ENCODE measurements at places on chromosomes 3 and 15.

DNA sequence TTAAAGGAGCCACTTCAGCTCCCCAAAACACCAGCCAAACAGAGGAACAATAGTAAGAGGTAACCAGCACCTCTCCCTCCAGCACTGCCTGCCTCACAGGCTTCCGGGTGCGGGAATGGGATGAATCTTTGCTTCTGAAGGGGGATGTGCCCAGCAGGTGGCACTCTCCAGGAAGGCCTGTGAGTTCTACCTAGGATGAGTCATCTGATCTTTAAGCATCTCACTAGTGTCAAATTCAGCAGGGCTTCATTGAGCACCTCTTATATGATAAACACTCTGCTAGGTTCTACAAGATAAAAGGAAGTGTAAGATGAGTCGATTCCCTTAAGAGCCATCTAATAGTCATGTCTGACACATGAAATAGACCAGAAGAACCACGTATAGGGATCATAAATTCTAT is 237.4 kb upstream of the UMPS start:
- DNase-seq: peak; percentile 28

- DNase-seq: peak; percentile 92
Measured at GRCh38 chr3:127734754-127735473, 62.2 kb downstream of the ABTB1 start.

GRCh38 chr3:185724761-185725160 is 100.1 kb downstream of the IGF2BP2 start:
- DNase-seq: no peak

- DNase-seq: no peak
Measured at GRCh38 chr15:44385344-44385942, 42.0 kb upstream of the CTDSPL2 start.

DNA sequence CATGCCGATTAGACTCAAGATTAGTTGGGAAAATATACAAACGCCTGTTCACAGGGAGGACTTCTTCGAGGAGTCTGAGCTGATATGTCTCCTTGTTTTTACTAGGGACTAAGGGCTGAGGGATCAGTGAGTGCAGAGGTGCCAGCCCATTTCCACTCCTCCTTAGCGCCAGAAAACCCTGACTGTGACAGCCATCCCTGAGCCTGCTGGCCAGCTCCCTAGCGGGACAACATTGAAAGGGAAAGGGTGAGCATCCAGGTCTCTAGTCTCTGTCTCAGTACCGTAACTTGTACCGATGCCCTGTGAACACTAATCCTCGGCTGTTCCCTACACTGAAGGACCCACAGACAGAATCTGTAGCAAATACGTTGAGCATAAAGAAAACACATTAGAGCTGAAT is 243.4 kb downstream of the WNT5A start:
- DNase-seq: no peak

GRCh38 chr15:73378089-73378488 is 9.3 kb upstream of the HCN4 start:
- no peak for DNase-seq

DNA sequence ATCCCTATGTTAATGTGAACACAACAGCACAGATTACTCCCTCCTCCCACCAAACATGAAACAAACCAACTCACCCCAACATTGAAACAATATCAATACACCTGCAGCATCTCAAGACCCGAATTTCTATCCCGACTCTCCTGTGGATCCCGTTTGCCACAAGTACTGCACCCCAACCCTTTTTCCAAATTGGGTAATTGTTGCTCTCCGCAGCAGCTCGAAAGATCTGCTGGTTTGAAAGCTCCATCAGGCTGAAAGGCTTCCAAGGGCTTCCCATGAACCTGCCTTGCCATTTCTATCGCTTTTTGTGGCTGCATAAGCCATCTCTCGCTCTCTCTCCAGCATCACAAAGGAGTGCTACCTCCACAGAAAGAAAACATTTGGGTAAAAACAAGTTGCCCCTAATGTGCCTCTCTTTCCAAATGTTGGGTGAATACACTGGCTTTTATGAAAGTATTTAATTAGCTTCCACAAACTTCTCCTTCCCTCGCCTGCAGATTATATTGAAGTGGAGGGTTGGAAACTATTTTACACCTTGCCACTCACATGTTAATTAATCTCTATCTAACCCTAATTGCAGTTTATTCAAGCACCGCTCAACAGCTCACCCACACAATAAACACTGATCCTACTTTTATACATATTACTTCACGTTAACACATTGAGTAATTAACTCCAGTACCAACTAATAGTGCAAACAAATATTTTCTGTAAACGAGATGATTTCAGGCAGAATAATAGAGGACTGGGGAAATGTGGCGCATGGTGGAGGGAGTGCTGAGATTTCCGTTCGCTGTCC is 2.5 kb upstream of the FEZF2 start:
- no peak for DNase-seq

GRCh38 chr3:155495387-155495786 is 201.9 kb upstream of the STRIT1 start:
- DNase-seq: no peak

- no peak for DNase-seq
Measured at GRCh38 chr3:146621723-146622122, 16.6 kb upstream of the PLSCR5 start.

DNA sequence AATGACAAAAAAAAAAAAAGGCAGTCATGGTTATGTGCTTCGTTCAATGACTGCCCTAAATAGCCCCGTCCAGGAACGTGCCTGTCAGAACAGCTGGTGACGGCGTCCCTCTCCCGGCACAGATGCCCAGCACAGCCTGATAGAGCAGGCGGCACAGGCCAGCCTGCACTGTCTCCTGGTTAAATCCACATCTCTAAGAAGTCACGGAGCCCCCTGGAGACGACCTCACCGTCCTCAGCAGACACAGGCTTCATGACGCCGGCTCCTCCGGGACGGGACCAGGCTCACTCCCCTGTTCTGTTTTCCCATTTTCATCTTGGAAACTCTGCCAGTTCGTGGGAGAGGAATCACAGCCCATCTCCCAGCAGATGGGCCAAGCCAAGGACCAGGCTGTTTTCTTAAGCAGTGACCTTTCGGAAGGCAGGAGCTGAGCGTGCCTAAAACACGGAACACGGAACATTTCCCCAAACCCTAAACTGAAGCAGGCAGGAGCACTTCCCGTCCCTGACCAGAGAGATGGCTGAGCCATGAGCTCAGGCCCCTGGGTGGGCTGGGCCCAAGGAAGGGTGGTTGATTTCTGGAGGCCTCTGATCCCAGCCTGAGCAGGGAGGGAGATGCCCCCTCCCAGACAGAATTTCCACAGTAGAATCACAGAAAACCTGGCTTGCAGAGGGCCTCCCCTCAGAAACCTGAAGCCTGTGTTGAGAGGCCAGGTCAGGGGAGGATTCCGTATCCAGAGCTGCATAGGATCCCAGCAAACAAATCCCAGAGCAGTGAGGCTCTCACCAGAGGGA is 35.9 kb downstream of the ADCY5 start:
- DNase-seq: peak; percentile 9

DNA sequence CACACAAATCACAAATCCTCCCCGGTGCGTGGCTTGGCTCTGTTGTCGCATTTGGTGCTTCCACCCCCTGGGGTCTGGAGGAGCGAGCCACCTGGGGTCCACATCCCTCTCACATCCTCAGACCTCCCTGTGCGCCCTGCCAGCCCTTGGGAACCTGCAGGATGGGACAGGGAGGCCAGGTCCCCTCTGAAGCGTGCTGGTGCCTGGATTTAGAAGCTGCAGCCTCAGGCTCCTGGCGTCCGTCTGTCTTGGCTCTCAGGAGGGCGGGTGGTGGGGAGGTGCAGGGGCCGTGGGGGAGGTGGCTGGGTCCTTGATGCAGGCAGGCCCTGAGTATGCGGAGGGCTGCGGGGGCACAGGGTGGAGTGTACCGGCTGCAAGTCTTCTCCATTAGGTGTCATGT is 38.4 kb downstream of the RGMA start:
- DNase-seq: no peak

- no peak for DNase-seq
Measured at GRCh38 chr3:102225005-102225404, 209.8 kb upstream of the ZPLD1 start.

GRCh38 chr3:100697172-100697571 is 12.1 kb upstream of the TFG start:
- DNase-seq: no peak

DNA sequence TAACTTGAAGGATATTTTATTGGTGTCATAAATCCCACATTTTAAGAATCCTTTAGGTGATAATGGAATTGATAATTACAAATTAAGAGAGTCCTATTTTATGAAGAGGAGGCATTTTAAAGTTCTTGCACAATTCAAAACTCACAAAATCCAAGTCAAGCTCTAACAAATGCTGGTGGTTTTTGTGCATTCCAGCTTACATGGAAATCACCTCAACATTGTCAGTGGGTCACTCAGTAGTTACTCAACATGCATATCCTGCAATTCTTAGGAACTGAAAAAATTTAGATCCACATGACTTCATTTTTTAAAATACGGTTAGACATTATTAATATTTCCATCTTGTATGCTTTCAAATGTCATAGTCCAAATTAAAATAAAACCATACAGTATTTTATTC is 487.2 kb downstream of the CNTN3 start:
- no peak for DNase-seq

DNA sequence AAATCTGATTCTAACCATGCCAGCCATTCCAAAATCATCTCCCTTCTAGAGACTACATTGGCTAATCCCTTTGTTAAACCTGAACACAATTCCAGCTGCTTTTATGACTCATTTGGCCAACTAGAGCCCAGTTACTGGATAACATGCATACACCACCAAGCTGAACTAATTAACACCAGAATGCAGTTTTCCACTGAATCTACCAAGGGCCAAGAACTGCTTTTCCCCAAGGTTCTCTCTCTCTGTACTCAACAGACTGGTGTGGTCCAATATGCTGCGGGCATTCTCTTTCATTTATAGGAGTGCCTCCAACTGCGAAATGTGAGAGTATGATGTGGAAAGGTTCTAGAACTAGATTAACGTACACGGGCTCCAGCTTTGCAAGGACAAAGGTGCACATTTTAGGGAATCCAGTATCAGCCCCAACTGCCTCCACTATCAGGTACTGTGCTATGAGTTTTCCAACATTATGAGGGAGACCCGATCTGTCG is 1.5 kb downstream of the CHSY1 start:
- DNase-seq: peak; percentile 73

DNA sequence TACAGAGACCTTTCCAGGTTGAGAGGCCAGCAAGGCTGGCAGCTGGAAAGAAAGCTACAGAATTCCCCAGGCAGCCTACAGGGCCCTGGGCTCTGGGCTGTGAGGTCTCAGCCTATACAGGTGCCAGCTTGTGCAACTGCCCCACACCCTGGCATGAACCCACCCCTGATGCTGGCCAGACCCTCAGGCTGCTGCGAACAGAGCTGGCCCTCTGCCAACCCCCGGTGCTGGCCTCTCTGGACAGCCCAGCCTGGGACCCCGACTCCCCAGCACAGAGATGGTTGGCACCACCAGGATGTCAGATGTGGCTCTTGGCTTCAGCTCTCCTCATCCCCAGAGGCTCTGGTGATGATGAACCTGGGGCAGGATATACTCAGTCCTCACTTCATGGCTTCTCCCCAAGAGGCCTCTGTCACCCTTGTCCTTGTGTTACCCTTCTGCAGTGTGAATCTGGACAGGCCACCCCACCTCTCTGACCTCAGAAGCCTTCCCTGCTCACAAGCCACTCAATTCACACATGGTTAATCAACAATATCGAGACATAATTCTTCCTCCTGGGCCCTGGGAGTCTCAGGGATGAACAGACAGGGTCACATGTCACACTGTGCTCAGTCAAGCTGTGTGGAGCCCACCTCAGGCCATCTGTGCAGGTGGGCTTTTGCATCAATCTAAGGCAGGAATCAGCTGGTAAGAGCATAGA is 11.0 kb upstream of the BFSP2 start:
- DNase-seq: no peak

DNA sequence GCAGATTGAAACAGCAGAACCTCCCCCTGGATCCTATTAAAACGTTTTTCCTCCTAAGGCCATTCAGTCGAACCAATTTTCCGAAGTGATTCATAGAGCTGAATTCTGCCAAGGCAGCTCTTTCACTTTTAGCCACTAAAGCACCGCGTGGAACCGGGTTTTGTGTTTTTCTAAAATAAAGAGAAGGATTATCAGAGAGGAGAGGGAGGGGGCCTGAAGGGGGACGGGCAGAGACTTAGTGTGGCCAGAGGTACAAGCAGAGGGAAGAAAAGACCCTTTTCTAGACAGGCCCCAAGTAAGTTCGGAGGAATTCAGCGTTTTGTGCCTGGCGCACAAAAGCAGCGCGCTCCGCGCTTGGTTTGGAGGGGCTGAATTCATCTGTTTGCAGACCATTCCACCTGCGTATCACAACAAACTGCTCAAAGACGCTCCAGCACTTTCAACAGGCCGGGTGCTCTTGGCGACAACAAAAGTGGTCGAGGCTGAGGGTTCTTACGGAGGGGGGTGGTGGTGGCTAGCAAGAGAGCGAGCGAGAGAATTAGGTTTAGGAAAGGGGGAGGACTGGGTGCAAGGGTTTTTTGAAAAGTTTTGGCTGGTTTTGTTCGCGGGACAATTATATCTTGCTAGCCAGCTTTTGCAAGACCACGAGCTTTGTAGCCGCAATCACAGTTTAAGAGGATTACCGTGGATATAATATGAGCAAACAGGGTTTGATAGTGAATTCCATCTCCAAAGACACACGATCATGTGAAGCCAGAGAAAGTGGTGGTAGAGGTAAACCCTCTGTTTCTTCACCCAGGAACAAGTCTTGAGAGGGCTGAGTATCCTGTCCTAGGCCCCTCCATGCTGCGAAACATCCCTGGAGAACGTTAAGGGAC is 1.2 kb upstream of the FEZF2 start:
- peak; percentile 3 for DNase-seq

DNA sequence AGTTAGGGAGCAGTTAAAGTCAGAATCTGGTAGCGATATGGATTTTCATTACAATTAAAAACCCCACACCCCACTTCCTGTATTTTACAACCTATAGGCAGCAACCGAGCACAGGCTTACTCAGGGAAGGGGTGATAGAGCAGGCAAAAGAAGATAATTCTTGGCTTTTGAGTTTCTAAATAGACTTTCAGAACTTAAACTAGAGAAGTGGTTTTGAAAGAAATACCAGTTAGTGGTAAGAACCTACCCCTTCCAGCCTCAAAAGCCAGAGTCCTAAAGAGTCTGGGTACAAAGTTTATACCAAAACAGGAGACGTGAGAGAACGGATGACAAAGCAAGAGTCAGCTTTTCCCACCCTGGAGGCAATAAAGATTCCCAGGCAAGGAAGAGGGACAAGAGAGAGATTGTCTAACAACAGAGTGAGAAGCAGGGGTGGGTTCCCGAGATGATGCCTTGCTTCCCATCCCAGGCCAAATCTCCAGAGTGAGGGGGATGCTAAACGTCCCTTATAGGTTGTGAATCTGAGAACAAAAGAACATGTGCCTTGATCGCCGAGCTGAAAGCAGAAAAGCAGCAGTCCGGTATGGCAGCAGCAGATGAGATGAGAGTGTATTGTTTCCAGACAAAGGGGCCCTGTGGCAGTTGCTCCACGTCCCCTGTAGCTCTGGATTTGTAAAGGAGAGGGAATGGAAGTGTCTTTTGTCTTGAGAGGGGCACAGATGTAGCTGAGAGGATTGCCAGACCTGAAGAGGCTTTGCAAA is 36.8 kb downstream of the KLHL6 start:
- DNase-seq: no peak
